ENCODE measurements at places on chromosomes 1 and 21.

- DNase-seq, result no peak
These were observed 41.9 kb downstream of the FAM163A start for GRCh38 chr1:179785031-179785431.

DNA sequence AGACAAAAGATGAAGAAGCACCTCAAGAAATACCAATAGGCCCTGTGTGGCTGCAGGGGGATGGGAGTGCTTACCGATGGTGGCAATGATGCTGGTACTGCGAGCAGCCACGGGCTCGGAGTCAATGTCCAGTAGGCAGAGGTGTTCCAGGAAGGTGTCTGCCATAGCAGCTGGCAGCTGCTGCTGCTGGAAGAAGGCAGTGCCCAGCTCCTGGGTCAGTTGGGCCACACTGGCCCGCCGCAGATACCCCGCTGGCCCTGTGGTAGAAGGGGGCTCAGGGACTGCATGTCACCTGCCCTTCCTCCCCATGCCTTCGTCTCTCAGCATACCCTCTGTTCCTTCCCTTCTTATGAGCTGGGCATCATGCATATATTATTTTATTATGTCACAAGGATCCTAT is 1.2 kb downstream of the PKLR start:
- no peak for DNase-seq

- DNase-seq, result no peak
These were observed 81.1 kb downstream of the TENT5C start for GRCh38 chr1:117686907-117687306.

DNA sequence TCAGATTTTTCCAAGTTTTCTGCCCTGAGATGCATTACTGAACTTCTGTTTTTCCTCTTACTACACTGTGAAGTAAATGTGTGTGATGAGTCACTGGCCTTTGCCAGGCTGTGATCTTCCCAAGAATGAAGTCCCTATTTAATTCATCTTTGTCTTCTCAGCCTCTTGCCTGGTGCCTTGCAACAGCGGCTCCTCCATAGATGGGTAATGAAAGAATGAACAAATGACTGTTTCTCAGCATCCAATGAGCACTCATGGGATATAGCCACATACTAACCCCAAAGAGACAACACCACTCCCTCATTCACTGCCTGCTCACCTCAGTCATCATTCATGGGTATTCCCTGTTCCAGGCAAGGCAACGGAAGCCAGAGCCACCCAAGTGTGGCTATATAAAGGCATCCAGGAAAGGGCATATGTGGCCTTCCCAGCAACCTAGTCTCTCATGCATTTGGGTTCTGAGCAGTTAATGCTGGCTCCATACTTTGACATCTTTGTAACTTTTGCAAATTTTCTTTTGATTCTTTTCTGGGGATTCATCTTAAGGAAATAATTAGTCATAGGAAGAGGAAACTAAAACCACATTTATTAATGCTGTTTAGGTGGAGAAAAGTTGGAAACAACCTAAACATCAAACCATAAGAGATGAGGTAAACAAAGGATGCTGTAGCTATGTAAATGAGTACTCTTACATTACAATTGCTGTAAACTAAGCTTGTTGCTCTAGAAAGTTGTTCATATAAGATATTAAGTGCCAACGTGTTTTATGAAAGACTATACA is 71.9 kb downstream of the HIVEP3 start:
- no peak for DNase-seq

DNA sequence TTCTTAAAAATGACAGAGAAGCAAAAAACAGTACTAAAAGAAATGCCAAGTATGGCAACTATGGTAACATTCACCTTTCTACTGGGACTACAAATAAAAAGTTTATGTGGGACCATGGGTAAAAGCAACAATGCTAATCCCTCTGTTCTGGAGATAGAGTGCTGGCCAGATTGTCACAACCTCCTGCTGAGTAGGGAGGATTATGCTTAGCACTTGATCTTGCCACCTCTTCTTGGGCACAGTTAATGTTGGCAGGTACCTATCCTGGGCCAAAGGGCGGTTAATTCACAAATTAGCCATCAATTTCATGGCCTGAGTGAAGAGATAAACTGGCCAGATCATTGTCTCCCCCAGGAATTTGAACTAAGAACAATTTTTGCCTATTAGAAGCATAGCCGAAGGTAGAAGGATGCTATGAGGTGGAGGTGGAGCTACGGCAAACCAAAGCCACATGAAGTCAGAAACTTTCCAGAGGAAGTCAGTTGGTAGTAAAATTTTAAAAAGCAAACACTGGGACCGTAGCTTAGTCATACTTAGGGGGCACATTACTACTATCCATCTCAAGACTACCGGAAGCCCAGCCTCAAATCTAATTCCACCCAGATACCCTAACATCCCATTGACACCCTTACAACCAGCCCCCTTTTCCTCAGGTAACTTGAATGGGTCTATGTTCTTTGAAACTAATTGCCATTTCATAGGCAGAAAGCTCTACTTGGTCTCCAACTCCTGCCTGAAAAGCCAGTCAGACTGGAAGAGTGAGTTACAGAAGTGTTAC is 2.7 kb downstream of the SCYL3 start:
- DNase-seq, result peak; percentile 59

DNA sequence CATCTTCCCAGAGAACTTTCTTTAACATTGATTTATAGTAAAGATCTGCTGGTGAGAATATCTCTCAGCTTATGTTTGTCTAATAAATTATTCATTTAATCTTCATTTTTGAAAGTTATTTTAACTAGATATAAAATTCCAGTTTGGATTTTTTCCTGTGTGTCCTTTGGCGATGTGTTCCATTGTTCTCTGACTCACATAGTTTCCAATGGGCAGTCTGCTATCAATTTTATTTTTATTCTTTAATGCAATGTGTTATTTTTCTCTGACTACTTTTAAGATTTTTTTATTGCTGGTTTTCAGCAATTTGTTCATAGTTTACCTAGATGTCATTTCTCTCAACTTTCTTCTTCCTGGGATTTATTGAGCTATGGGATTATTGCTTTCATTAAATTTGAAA is 325.2 kb upstream of the POGK start:
- DNase-seq, result no peak

- DNase-seq, result no peak
These were observed 187.0 kb downstream of the FASLG start for GRCh38 chr1:172845865-172846264.

GRCh38 chr1:38125837-38126520 is 79.4 kb upstream of the POU3F1 start:
- DNase-seq, result peak; percentile 78

DNA sequence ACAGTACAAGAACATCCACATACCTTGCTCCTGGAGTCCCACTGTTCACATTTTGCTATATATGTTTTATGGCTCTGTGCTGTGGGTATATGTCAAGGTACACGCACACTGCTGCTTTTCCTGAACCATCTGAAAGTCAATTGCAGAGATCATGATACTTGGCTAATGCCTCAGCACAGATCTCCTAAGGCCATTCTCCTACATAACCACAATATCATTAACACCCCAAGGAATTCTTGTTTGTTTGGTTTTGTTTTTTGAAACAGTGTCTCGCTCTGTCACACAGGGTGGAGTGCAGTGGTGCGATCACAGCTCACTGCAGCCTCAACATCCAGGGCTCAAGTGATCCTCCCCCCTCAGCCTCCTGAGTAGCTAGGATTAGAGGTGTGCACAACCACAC is 16.0 kb downstream of the CTNNBIP1 start:
- no peak for DNase-seq

GRCh38 chr1:202187041-202187671 is 6.4 kb upstream of the LGR6 start:
- DNase-seq, result no peak

- peak; percentile 51 for DNase-seq
These were observed 129.9 kb downstream of the ZNF281 start for GRCh38 chr1:200279810-200280411.

DNA sequence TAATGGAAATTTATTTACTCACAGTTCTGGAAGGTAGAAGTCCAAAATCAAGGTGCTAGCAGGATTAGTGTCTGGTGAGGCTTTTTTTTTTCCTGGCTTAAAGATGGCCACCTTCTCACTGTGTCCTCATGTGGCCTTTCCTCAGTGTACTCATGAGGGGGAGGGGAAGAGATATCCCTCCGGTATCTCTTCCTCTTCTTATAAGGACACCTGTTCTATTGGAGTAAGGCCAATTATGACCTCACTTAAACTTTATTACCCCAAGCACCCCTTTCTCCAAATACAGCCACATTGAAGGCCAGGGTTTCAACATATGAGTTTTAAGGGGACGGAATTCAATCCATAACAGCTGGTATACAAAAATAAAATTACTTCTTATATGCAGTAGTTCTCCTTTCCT is 203.7 kb upstream of the C1orf87 start:
- no peak for DNase-seq

GRCh38 chr1:174157157-174157806 is 2.0 kb upstream of the RABGAP1L start:
- DNase-seq, result no peak

DNA sequence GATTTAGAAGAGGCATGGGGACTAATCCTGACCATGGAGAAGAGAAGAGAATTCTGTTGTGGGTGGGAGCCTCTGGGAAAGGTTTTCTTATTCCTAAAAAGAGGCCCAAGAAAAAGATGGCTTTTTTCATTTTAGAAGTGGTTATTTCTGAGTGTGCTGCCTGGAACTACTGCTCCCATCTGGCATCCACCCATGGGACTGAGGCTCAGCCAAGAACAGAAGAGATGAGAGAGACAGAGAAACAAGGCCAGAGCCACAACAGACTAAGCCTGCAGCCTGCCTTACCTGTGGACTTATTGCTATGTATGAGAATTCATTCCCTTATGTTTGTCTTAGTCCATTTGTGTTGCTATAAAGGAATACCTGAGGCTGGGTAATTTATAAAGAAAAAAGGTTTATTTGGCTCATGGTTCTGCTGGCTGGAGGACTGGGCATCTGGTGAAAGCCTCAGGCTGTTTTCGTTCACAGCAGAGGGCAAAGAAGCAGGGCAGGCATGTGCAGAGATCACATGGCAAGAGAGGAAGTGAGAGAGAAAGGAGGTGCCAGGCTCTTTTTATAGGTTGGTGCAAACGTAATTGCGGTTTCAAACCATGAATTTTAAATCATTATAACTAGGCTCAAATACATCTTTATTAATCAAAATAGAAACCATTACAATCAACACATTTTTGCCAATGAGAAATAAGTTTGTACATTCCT is 57.5 kb upstream of the PRDM2 start:
- no peak for DNase-seq

DNA sequence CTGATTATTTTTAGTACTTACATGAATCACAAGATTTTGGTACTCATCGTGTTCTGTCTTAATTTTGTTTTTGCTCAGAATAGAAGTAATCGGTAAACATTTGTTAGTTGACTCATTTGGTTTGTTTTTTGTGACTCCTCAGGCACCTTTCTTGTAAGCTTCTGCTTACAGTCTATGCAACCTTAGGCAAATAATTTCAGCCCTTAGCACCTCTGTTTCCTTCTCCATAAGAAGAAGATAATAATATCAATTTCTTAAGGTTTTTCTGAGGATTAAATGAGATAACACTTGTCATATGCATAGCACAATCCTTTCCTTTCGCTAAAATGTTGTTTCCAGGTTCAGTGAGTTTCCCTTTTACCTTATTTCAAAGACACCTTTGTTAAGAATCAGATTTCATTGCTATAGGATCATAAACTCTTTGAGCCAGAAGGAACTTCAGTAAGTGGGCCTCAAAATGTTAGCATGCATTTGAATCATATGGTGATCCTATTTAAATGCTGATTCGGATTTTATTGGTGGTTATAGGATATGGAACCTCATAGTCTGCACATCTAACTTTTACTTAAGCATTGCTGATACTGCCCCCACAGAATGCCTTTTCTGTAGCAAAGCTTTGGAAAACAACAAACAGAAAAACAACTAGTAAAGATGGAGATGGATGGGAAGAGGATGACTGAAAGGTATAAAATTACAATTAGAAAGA is 272.7 kb upstream of the CACYBP start:
- DNase-seq, result no peak

DNA sequence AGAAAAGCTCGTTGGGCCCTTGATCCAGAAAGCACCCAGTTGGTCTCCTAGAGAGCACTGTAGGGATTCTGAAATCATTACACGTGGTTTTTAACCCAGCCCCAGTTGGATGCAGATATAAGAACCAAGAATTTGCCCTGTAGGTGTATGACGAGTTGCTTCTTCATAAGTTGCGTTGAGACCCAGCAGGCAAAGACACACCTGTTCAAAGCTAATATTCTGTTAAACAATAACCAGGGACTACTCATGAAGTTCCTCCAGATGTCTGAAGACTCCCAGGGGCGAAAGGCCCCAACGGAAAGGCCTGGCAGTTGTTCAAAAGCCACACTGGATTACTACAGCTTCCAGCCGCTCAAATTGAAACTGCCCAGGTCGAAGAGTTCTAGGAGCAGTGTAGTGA is 88.6 kb upstream of the HNRNPU start:
- DNase-seq, result peak; percentile 67

DNA sequence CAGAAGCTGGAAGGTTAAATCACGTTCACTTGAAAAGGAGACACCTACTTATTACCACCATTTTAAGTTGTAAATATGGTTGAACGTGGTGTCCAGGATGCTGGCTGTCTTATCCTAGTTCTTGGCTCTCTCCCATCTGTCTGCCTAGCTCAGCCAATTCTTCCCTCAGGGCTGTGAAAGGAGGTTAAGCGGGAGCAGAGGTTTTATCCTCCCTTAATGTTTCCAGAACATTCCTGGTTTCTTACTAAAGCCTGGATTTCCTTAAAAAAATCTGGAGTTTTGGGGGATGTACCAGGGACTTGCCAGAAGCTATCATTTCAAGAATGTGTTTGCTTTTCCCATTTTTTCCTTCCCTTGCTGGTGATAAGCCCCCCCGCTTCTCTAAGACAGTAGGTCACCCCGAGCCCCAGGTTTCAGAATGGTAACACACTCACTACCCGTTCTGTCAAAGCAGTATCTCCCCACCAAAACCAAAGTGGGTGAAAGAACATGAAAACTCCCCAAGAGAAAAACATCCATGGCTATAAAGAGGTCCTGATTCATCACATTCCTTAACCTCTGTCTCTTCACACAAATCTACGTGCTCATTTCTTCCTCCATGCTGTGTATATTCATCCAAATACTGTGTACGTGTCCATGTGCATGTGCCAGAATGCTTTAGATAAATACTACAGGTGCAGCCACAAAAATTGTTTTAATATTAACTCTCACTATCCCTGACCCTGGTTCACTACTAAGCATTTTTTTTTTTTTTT is 114.7 kb downstream of the MAP3K21 start:
- no peak for DNase-seq

- peak; percentile 77 for DNase-seq
These were observed 2.4 kb upstream of the NAV1 start for GRCh38 chr1:201536558-201536957.

- no peak for DNase-seq
These were observed 128.1 kb downstream of the SIK1 start for GRCh38 chr21:43298546-43299440.

GRCh38 chr1:216580538-216581057 is 142.6 kb downstream of the ESRRG start:
- DNase-seq, result no peak

DNA sequence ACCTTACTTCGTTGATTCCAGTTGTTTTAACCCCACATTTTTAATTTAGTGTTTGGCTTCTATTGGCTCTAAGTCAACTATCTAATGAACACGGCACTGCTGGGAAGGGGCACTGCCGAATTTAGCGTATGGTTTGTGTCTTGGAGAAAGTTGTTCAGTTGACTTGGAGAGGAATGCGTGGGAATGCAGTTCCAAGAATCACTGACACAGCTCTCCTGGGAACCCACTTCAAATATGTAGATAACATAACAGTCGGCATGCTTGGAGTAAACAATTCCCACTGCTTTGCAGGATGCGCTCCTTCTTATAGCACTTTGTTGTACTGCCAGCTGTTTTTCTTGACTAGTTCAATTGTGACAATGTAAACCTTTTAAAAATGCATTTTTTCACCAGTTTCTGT is 104.3 kb downstream of the RYR2 start:
- DNase-seq, result peak; percentile 2
